ENCODE measurements at places on chromosomes 4 and X. TPM values are rescaled to one million over a fixed set of nuclear protein-coding genes. Genes with fewer than 3 reads are reported as not detected.

The PTTG2 gene
- total RNA-seq: 0.62 TPM

The LGI2 gene
- total RNA-seq: 13.1 TPM

The CYLC1 gene
- total RNA-seq: not detected

The DUX4 gene
- not detected for total RNA-seq

All from gastroesophageal sphincter (tissue), 4 donors.